Stimulated activated CD8-positive, alpha-beta memory T cell treated with anti-CD3 and anti-CD28 coated beads, Interleukin-2, amount 100 ng/mL, for 1 hour (primary cell): ENCODE measurements at places on chromosomes 16 and 17.

- no peak for DNase-seq
Observed at GRCh38 chr16:15051387-15051951, 4.4 kb downstream of the NTAN1 start.

- no peak for DNase-seq
Observed at GRCh38 chr16:71230122-71230845, at the start of gene HYDIN. Gene HYDIN, minus strand, starts transcription at chr16:71230722. Its CDS starts 43,827 bp downstream, at chr16:71186895.

GRCh38 chr17:56939869-56940484 lies 20.9 kb downstream of the COIL start:
- DNase-seq = no peak

- DNase-seq = no peak
Observed at GRCh38 chr17:70819183-70819582, 649.9 kb downstream of the KCNJ2 start.

DNA sequence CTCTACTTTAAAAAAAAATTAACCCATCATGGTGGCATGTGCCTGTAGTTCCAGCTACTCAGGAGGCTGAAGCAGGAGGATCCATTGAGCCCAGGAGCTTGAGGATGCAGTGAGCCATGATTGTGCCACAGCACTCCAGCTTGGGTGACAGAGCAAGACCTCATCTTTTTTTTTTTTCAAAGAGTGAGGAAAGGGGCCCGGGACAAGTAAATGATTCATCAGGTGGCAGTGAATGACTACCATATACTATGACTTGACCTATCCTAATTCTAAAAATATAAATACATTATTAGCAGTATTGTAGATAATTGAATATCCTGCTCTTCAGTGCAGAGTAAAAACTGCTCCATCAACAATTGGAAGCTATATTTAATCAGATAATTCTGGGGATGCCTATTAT lies 55.3 kb downstream of the CLUH start:
- DNase-seq = no peak

- DNase-seq = no peak
Observed at GRCh38 chr17:75339971-75340370, 50.7 kb upstream of the SLC25A19 start.

DNA sequence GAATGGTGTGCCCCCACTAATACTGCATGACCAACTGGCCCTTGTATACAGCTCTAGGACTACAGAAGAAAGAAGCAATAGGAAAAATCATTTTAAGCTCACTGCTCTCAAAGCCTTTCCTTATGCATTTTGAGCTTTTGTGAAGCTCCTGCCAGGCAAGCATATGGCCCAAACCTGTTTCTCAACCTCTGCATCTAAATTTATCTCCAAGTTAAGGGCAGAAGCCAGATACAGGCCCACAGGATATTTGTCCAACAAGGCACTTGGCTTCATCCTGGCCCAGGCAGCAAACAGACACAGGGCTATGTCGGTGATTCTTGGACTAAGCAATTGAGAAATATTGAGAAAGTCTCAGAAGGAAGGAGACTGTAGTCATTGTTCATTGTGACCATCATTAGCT lies 43.9 kb downstream of the CCT6B start:
- no peak for DNase-seq

DNA sequence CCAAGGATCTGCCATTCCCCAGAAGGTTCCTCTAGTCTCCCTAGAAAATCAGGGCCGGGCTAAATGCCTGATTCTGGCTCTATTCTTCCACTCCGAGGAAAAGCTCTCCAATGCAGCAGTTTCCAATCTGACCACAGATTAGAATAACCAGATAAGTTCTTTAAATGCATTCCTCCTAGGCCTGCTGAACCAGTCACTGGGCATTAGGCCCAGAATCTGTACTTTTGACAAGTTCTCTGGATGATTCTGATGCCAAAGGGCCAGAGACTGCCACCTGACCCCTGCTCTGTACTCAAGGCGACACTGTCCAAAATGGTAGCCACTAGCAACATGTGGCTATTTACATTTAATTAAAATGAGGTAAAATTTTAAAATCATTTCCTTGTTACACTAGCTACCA lies 22.3 kb downstream of the MAP3K14 start:
- no peak for DNase-seq

- DNase-seq = no peak
Observed at GRCh38 chr17:39666231-39666600, 1.1 kb downstream of the TCAP start.

GRCh38 chr17:78322858-78323455 lies 36.9 kb downstream of the SOCS3 start:
- DNase-seq = no peak

GRCh38 chr16:66869424-66869823 lies 10.9 kb upstream of the PDP2 start:
- no peak for DNase-seq

DNA sequence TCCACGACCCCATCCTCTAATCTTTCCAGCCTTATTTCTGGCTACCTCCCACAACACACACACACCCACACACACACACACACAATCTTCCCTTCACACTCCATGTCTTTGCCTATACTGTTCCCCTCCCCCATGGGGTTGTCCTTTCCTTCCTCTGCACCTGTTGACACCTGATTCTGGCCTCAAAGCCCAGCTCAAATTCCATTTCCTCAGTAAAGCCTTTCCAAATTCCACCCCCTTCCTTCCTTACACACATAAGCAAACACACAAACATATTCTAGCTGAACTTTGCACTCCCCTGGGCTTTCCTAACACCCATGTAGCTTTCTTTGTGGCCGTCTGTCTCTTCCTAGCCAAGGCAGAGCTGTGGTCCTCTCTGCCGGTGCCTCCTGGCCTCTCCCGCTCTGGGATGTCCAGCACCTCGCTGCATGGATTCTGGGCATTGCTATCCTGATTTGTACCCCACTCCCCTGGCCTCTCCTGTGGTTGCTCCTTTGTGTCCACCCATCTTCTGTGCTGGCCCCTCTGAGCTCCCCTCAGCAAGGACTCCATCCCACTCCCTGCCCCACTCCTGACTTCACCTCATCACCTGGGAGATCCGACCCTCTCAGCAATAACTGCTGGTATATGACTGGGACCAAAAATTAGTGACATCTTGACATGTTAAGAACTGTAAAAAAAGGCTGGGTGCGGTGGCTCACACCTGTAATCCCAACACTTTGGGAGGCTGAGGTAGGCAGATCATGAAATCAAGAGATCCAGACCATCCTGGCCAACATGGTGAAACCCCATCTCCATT lies 8.4 kb upstream of the SRCIN1 start:
- no peak for DNase-seq

- DNase-seq = no peak
Observed at GRCh38 chr17:46842835-46843234, 8.5 kb upstream of the WNT9B start.

- no peak for DNase-seq
Observed at GRCh38 chr17:82239926-82240505, 11.2 kb downstream of the SLC16A3 start.

DNA sequence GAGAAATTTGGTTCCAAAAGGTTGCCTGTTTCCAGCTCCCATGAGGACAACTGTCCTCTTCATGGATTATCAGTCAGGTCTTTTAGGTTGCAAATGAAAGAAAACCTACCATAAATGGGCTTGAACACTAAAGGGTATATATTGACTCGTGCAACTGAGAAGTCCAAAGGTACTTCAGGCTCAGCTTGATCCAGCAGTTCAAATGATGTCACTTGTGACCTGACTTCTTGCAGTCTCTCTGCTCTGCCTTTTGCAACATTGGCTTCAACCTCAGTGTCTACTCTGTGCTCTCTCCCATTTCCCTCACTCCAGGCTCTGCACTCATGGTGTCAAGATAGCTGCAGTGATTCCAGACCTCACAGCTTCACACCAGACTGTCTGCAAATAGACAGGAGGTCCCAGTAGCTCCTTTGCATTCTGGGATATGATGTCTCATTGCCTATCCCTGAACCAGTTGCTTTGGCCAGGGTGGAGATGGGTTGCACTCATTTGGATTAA lies 5.5 kb upstream of the CALB2 start:
- no peak for DNase-seq

DNA sequence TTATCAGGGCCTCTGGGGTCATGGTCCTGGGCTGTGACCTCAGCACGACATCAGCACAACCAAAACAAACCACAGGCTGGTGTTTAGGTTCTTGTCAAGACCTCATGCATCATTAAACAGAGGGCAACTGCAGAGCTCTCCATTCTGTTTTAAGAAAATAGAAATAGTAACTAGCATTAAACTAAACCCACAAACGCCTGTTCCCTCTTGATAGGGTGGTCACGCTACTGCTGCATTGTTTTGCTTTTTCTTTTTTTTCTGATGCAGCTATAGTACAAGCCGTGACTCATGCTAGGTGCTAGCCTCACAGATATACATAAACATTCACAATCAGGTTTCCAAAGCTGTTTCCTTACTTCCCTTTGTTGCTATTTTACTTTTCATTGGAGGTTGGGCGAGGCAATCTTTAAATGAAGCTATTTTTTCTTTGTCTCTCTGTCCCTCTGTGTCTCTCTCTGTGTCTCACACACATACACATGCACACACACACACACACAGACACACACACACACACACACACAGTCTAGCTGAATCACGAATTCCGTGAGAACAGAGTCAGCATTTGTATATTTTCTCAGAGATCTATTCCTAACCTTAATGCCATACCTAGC lies 310.3 kb downstream of the CDH13 start:
- no peak for DNase-seq

GRCh38 chr17:63495491-63495890 lies 18.6 kb downstream of the ACE start:
- DNase-seq = no peak

DNA sequence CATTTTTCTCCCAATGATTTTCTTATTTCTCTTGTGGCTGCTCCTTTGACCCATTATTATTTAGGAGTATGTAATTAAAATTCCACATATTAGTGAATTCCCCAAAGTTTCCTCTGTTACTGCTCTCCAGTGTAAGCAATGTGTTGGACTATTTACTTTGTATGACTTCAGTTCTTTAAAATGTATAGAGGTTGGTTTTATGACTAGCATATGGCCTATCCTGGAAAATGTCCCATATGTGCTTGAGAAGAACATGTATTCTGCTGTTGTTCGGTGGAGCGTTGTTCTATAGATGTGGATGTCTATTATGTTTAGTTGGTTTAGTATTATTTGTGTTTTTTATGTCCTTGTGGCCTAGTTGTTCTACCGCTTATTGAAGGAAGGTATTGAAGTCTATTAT lies 6.0 kb upstream of the NT5M start:
- DNase-seq = no peak

DNA sequence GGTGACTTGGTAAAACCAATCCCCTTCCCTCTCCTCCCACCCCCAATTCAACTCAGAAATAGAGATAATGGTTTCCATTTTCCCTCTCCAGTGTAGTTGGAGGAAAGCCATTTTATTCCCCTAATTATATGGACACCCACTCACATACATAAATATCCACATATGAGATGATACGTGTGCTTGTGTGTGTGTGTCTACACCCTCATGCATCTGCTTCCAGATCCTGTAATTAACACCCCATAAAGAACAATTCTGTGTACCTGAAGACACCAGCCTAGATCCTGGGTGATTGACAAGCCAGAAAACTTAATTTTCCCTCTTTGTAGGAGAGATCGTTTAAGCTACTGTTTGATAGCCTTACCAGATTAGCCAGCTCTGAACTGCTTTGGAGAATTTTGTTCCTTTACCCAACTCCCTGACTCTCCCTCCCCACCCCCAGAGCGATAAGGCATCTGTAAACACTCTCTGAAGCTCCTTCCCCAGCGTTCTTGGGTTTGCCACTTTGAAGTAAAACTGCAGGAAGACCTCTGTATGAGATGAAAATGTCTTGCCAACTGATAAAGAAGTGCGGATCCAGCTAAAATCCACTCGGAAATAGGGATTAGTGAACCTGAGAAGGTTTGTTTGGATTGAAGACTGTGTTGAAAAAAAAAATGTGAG lies 175.7 kb downstream of the RGS9 start:
- no peak for DNase-seq
